ENCODE measurements at places on chromosomes 7 and 10.

- DNase-seq, result no peak
These were observed 38.0 kb upstream of the GNA12 start for GRCh38 chr7:2882111-2882510.

DNA sequence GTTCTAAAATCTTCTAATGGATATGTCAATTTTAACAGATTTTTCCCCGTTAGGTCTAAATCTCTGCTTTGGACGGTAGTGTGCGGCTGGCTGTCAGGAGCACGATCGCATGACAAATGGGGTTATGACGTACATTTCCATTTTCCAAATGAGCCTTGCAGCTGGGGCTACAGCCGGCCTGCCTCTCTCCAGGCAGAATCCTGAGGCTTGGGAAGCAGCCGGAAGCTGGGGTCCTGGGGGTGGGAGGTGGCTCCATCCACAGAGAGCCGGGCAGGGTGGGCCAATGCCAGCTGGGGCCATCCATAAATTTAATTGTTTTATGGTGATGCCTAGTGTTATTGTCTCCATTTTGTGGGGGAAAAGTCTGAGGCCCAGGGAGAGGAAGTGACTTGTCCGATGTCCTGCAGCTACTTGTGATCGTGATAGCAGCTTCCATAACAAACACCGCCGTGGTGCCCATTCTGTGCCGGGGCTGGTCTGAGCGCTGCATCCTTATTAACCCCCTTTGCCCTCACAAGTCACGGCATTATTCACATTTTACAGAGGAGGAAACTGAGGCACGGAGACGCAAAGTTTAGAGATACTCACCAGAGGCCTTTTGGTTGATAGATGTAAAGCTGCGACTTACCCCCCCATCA lies 53.0 kb upstream of the EBF3 start:
- DNase-seq, result no peak

DNA sequence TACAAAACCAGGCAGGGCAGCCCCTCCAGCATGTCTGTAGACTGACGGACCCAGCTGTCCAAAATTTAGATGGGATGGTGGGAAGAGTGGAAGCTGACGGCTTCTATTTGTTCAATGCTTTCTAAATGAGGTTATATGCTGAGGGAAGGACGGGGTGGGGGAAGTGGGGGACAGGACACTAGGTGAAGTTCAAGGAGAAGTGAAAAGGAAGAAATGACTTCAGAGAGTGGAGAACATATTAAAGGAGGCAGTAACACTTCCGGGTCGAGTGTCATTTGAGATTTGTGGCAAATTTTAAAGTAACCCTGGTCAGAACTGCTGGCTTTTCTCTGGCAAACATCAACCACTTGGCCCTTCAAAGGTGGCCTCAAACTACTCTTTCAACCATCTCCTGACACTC lies 9.4 kb downstream of the PIP4K2A start:
- DNase-seq, result no peak

GRCh38 chr10:1209355-1209979 lies 153.3 kb downstream of the WDR37 start:
- no peak for DNase-seq

DNA sequence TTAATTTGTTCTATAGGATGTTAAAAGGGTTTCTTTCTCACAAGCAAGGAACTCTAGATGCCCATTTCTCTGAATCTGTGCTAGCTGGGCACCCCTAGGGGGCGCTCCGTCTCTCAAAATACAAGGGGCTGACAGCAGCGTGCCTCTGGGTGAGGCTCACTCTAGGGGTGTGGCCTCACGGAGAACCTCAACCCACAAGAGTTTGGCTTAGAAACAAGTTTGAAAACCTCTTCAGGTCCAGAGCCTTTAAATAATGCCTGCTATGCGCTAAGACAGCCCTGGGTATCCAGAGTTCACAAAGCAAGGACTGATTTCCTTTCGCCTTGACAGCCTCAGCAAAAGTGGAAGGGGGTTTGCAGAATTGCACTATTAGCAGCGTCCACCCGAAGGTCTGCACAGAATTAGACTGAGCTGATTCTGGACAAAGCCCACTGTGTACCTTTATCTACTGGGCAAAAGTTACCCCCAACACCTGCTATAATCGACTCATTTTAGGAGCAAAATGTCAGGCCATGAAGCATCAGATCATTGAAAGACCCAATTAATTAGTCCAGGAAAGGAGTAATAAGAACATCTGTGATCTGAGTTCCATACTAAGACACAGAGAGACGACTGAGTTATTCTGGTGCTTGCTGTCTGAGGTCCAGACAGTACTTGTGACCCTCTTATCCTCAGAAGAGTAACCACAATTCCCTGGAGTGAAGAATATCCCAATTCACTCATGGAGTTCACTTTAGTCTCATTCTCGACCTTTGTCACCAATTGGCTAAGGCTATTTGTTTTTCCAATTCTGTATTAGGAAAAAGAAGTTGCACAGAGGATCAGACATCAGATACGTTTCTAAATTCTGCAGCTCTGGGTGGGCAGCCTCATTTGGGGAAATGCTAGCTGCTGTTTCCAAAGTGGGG lies 574 bp upstream of the CPED1 start:
- DNase-seq, result peak; percentile 50

GRCh38 chr7:14336256-14336655 lies 346.8 kb upstream of the ETV1 start:
- DNase-seq, result no peak

DNA sequence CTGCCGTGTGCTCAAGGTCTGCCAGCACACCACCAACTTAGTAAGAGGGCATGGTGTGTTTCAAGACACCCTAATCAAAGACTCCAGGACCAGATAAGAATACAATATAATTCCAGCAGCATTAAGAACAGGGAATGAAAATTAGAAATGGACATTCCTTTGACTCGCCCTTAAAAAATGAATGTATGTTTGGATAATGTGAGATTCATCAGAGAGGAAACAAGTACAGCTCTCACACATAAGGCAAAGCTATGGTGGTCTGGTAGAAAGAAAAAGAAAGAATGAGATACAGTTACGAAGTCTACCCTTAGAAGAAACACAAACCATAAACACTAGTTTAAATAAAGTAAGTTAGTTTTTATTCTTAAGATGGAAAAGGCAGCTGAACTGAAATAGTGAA lies 174.8 kb upstream of the ANK3 start:
- DNase-seq, result no peak

DNA sequence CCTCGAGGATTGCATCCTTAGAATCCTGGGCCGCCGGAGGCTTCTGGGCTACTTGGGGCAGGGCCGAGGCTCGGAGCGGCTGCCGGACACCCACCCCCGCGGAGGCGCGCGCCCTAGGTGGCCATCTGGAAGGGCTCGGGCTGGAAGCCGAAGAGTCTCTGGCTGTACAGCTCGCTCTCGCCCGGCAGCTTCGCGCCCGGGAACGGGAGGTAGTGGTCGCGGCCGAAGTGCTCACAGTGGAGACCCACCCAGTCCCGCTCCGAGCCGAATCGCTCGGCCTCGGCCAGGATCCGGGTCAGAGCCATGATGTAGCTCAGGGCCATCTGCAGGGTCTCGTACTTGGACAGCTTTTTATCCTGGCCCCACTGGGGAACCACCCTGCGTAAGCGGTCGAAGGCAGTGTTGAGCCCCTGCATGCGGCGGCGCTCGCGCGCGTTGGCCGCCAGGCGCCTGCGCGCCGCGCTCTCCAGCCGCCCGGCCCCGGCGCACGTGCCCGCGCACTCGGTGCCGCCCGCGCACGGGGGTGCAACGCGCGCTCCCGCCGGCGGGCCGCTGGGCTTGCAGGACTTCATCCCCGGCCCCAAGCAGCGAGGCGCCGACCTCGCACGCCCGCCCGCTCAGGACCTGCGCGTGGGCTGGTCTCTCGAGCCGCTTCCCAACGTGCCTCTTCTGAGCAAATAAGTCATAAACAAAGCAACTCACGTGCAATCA lies 652 bp downstream of the ATOH7 start:
- peak; percentile 11 for DNase-seq

GRCh38 chr10:132134241-132135052 lies 52.3 kb upstream of the DPYSL4 start:
- no peak for DNase-seq

DNA sequence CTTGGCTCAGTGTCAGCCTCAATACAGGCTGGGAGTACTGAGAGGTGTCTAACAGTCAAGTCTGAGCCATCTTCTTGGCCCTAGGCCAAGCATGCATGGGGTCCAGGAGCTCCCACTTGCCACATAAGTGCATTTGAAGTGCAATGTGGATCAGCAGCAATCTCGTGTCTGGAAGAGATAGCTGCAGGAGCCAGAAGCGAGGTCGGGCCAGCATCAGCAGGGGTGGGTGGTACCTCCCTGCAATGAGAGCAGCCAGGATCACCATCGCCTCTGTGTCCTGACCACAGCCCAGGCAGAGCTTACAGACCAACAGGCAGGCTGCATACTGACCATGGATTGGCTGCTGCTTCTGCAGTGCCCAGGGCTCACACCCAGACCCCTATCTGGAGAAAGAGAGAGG lies 83.0 kb upstream of the CXCL12 start:
- no peak for DNase-seq

DNA sequence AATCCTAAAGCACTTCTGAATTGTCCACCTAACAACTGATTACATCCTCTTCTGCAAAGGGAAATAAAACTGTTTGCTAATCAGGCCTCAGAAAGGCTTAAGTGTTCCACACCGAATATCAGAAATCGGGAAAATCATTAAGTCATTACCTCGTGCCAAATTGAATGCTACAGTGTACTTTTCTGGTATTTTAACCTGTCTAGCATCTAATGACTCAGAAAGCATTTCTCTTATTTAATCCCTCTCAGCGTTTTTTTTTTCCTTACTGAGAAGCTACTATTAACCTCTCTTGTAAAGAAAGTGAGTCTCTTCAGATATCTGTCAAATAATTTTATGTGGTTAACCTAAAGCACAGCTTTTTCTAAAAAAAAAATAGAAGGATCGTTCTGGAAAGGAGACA lies 28.6 kb downstream of the VIM start:
- no peak for DNase-seq

GRCh38 chr7:16668049-16668858 lies 22.3 kb downstream of the BZW2 start:
- no peak for DNase-seq

DNA sequence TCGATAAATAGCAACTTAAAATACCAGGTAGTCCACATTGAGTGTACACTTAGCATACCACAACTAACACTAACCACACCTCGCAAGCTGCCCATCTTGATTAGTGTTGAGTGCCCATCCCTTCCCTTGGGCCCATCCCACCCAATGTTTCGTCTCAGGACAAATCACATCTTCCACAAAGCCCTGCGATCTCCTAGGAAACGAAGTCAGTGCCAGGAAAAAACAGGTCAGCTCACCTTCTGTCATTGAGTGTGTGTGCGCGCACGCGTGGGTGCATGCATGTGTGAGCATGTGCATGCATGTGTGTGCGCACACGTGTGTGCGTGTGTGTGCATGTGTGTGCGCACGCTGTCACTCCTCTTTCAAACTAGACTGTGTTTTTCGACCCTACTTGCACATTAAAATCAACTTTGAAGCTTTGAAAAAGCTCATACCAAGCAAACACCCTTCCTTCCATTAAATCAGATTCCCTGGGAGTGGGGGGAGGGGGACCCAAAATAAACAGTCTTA lies 48.8 kb upstream of the OPALIN start:
- DNase-seq, result no peak

DNA sequence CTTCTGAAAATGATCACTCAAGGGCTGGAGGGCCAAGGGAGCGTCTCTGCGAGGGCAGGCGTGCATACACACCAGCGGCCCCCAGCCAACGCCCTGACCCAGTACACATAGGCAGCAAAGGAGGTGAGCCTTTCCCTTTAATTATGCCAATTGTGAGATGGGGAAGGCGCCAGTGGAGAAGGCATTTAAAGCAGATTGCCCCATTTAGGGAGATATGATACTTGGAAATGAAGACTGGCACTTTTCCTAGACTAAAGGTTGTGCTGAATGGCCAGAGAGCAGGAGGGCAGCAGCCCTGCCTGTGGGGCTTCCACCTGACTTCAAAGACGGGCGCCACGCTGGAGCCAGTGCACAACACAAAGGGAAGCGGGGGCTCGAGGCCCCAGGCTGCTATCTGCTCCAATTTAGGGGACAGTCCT lies 24.1 kb downstream of the HIPK2 start:
- no peak for DNase-seq

DNA sequence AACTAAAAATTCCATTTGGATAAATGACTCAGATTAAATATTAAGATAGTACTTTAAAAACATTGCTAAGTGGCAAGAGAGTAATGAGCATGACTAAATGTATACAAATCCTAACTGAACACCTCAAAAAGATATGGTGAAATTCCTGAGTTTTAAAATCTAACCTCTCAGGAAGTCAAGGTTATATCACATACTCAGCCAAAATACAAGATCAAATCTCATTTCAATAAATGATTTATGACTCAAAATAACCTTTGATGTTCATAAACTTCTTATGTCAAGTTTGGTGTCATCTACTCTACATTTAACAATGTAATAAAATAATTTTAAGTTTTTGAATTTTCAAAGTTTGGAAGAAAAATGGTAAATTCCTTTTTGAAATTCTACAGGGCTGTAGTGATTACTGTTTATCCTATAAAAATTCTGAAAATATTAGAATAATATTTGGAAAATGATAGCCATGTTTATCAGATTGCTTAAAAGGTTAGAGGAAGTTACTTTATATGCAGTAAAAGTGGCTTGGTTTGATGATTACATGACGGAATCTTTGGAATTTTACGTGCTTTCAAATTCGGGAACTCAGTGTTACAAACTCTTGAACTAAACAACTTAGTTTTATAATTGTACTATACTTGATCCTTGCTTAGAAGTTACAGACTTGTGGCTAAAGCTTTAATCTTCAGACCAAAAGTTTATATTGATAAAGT lies 43.7 kb downstream of the ASZ1 start:
- DNase-seq, result no peak

DNA sequence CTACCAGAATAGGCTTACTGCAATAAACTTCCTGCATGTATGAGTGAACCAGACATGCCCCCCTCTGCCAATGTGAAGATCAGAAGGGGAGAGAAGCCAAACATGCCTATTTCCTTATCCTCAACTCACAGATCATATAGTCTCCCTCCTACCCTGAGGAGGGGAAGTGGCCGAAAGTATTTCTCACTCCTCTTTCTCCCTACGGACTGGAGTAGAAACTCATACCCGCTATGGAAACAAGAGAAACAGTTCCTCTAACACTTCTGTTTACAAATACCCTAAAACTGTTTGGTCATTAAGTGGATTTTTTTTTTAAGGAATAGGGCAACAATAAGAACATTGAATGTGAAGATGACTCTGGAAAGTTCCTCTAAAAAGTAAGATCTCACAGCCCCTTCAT lies 31.4 kb downstream of the CCNJ start:
- DNase-seq, result no peak

- no peak for DNase-seq
These were observed 87.4 kb upstream of the SMNDC1 start for GRCh38 chr10:110392121-110392520.

- no peak for DNase-seq
These were observed 447.9 kb upstream of the PFKP start for GRCh38 chr10:2619472-2619871.

- DNase-seq, result no peak
These were observed 31.9 kb downstream of the EBF3 start for GRCh38 chr10:129932182-129932581.

GRCh38 chr10:112376396-112376790 lies 2.5 kb downstream of the ACSL5 start:
- no peak for DNase-seq

DNA sequence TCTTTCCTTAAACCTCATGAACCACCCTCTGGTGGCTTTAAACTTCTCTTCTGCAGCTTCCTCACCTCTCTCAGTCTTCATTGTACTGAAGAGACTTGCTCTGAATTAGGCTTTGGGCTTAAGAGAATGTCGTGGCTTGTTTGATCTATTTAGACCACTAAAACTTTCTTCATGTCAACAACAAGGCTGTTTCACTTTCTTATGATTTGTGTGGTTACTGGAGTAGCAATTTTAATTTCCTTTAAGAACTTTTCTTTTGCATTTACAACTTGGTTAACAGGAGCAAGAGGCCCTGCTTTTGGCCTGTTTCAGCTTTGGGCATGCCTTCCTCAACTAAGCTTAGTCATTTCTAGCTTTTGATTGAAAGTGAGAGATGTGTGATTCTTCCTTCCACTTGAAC lies 38.1 kb upstream of the CDHR3 start:
- no peak for DNase-seq

Measured in SHP77 treated with DMSO at 0.1 percent for 48 hours (cell line).